ENCODE measurements at places on chromosomes 7 and 10.

- DNase-seq: no peak
These were observed 17.8 kb downstream of the MET start for GRCh38 chr7:116689790-116690259.

- DNase-seq: no peak
These were observed 919 bp downstream of the INPP5F start for GRCh38 chr10:119726676-119727261.

- no peak for DNase-seq
These were observed 85.7 kb upstream of the AOAH start for GRCh38 chr7:36810032-36810431.

DNA sequence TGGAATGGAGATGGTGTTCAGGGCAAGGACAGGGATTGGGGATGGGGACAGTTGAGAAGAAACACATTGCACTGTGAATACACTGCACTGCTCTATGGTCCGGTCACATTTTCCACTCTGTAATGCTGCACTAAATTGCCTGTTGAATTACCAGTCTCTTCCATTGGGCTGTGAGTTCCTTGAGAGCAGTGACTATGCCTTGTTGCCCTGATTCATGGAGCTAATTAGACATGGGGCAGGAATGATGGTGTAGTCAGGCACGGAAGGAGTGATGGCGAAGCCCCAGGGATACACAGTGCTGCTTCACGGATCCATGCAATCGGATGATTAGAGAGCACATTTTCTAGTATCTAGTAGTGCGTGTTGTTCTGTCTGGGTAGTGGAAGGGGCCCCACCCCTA lies 25.4 kb upstream of the GPAM start:
- peak; percentile 74 for DNase-seq

DNA sequence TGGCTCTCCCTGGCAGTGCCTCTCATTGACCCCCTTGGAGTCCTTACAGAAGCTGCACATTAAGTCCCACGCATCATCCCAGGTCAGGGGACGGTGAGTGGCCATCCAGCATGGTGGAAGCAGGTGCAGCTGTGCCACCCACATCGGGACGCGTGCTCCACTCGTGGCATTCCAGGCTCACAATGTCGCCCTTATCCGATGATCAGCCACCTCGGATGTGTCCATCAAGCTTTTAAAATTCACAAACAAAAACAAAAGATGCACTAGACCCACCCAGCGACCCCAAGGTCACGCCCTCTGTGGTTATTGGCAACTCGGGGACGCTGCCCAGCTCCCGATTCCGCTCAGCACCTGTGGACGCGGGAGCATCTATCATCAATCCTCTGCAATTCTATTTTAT lies 530.9 kb downstream of the PTPRN2 start:
- no peak for DNase-seq

DNA sequence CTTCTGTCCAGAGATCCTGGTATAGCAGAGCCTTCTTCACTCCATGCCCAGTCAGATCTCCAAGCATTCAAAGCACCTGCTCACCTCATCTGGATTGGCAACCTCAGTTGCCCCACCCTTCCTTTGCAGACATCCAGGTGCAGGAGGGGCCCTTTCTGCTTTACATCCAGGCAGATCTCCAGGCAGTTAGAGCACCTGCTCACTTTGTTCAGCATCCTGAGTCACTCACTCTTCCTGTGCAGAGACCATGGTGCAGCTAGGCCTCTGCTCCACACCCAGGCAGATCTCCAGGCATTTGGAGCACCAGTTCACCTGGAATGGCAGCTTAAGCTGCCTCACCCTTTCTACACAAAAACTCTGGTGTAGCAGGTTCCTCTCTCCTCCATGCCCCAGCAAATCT lies 153.1 kb downstream of the CDK14 start:
- DNase-seq: no peak

DNA sequence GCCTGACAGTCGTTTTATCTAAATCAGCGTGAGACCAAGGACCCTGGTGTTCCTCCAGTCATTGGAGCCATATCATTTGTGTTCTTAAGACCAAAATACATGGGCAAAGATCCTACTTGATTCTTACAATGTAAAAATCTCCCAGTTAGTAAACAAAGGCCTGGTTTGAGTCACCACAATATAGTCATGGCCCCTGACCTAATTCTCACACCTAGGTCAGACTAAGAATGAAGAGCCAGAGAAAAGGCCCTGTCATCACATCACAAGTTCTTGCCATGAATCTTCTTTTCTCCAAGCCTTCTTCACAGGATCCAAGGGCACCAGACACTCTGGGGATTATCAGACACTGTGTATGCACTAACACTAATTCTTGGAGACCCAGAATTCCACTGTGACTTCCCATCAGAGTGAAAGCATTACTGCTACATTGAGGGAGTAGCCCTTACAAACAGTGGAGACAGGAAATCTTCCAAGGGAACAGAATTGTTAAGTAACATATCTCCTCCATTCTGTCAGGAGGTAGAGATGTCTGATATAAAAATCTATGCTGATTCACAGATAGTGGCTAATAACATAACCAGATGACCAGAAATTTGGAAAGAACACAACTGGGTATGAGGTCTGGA lies 7.6 kb upstream of the ERVW-1 start:
- no peak for DNase-seq

GRCh38 chr10:82814635-82815034 lies 939.6 kb downstream of the NRG3 start:
- DNase-seq: no peak

DNA sequence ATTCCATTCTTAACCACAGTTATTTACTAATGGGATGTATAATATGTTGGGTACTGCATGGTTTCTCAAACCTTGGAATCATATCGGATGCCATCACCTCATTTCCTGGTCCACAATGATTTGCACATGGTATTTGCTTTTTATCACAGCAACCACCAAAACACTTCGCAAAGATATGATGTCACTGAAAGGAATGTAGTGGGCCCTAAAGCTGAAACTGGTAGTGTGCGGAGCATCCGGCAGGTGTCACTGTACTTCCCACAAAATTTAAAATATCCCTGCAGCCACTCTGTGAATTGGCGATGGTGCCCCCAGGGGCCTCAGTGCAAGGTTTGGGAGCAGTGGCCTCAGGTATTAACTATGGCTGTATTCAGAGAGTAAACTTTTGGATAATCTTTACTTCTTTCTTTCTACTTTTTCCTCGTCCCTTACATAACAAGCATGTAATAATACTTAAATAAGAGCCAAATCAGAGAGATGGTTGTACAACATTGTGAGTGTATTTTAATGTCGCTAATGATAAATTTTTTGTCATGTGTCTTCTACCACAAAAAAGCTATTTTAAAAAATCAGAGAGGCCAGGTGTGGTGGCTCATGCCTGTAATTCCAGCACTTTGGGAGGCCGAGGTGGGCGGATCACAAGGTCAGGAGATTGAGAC lies 66.2 kb downstream of the FAM241B start:
- DNase-seq: peak; percentile 21

DNA sequence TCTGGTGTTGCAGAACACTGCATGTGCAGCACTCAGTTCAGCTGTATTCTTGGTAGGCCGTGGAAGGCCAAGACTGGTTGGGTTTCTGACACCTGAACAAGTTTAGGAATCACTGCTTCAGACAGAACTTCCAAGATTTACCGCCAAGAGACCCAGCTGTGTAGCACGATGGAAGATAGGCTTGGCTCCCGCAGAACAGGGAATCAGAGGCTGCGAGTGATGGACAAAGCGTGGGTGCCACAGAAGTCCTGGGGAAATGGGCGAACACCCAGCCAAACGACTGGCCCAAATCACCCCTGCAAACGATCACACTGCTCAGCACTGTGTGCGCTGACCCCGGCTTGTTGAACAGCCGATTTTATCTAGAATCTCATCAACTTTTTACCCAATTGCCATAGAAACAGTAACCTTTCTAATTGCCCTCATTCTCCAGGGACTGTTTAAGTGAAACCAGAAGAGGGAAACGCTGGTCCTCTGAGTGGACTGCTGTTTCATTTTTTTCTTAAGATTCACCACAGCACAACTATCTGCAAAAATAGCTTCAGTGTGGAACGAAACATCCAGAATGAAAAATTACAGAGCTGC lies 17.9 kb downstream of the ZFAND2A start:
- no peak for DNase-seq

GRCh38 chr7:112262036-112262435 lies 55.5 kb downstream of the ZNF277 start:
- no peak for DNase-seq

DNA sequence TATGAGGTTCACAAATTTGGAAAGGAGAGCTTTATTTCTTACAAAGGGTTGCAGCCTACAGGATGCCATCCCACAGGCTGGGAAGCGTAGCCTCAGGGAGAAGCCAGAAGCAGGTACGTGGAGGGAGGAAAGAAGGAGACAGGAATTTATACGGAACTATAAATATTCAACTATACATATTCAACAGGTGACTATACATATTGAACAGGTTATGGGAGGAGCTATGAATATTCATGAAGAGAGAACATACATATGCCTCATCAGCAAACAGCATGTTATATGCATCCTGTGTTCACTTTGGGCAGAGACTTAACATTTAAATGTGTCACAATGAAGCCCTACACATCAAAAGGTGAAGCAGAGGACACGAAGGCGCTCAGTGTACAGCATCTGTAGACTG lies 40.5 kb upstream of the LMTK2 start:
- no peak for DNase-seq

DNA sequence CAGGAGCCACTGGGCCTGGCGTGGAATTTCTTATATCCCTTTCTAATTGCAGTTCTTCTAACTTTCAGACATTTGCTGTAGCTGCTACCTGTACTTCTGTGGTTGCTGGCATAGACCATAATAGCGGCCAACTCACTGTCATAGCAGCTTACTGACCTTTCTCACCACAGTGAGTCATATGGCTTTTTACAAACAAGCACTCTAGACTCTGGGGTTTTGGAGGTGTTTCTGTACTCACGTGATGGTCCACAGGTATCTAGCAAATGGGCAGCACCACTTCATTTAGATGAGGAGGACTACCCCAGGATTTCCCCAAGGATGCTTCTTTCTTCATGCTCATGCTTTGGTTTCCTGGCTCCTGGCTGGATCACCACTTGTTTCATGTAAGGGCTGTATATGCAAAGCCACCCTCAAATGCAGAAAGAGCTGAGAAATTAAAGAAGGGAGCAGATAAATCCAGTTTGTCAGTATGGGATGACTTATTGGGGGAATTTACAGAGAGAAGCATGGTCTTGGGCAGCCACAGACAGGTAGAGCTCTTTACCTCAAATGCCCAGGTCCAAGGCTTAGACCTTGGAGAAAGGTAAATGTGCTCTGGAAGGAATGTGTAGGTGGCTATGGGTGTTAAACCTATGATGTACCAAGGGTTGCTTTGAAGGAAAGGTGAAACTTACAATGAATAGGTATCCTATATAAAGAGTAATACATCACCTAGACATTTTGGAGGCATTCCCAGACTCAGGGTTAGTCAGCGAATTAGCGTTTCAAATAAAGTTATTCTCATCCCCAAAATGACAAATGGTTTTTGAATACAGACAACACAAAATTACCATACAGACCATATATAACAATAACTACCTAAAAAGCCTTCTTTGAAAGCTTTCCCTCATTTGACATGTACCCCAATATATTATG lies 15.9 kb upstream of the SLC25A16 start:
- DNase-seq: no peak

- no peak for DNase-seq
These were observed 10.0 kb downstream of the VWC2 start for GRCh38 chr7:49783446-49783845.

- DNase-seq: no peak
These were observed 418.0 kb upstream of the ETV1 start for GRCh38 chr7:14407246-14408015.

- no peak for DNase-seq
These were observed 205.5 kb upstream of the KLF14 start for GRCh38 chr7:130939321-130940095.

- no peak for DNase-seq
These were observed 5.2 kb downstream of the PSMG3 start for GRCh38 chr7:1564603-1565022.

- DNase-seq: no peak
These were observed 122.1 kb upstream of the EFCAB10 start for GRCh38 chr7:105703207-105703930.

DNA sequence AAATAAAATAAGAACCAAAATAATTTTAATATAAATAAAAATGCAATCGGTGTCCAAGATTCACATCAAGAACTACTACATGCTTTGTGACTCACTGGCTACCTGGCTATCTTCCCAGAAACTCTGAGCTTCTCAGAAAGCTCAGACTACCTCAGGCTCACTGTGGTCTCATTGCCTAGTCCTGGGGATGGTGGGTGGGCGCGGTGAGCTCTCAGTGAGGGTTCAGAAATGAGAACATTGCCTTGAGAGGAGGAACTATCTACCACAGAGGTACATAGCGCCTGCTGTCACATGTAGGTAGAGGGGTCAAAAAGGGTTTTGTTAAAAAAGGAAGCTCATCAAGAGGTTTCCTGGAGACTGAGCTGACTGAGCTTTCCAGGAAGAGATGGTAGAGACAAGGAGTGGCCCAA lies 108.0 kb downstream of the WDFY4 start:
- DNase-seq: peak; percentile 39

DNA sequence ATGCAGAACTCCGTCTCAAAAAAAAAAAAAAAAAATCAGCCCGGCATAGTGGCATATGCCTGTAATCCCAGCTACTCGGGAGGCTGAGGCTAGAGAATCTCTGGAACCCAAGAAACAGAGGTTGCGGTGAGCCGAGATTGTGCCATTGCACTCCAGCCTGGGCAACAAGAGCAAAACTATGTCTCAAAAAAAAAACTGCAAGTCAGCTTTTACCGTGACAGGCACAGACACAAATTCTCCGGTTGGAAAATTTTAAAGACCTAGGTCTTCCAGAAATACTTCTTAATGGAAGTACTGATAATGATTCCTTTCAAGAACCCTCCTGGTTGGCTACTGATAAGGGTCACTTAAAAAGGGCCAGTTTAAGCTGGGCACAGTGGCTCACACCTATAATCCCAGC lies 19.4 kb upstream of the ARPC1B start:
- no peak for DNase-seq

GRCh38 chr10:104255311-104255981 lies 754 bp downstream of the GSTO1 start:
- peak; percentile 72 for DNase-seq

DNA sequence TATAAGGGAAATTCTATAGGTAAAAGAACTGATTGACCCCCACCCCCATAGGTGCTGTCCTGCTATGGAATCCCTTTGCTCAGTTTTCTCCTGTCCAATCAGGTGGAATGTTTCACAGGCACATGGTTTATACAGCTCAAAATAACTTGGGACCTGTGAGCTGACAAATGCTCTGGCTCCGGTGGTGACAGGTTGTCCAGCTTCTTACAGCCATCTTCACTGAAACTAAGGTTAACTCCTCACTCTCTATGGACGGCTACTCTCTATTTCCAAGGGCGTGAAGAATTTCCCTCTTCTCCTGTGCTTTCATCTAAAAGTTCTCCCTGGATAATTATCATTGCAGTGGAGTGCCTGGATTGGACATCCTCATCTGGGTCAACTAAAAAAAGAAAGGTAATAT lies at the start of gene MYPN:
Gene MYPN (plus strand): TSS at position 158 of the 400 bp plus-strand sequence. CDS start 11,951 bp downstream, outside the sequence.
- no peak for DNase-seq

Data from GM04503 (cell line).